ENCODE measurements at places on chromosomes 5 and 9. TPM values are rescaled to one million over a fixed set of nuclear protein-coding genes. Genes with fewer than 3 reads are reported as not detected.

TCF7 gene
- total RNA-seq: 39.6 TPM

FGFR4 gene
- 28.9 TPM for total RNA-seq

GNA14 gene
- 12.8 TPM for total RNA-seq

GRCh38 chr5:96141749-96142148, 180.1 kb upstream of the ELL2 start:
- no peak for DNase-seq
